A549 (cell line): ENCODE measurements at places on chromosomes 7 and 10.
A peak's percentile ranks its signal among the peaks of the same experiment; 100 is the strongest.

GRCh38 chr10:3783682-3784432 lies 1.2 kb downstream of the KLF6 start:
- DNase-seq = peak; percentile 84

DNA sequence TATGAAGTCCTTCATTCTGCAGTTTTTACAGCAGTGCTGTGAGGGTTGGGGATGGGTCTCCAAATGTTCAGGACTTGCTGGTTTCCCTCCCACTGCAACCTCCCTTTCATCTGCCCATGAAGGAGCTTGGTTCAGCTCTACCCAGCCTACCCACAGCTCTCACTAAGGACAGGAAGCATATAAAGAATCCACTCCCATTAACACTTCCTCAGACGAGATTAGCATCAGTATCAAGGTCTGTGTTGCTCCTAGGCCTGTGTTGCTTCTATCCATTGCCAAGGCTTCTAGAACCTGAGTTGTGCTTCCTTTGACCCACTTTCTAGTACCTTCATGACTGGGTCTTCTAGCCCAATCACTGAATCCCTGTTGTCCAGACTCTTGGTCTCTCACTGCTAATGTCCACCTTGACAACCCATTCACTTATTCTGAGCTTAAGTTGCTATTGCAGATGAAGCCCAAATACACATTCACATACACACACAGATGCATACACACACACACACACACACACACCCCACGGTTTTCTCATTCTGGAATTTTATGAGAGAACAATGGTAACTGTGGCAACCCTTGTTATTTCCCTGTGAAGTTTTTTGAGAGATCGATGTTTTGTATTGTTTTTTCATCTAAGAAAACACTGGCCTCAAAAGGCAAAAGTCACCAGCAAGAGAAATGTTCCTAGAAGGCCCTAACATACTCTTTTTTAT lies 248.1 kb downstream of the MTERF1 start:
- DNase-seq = no peak

DNA sequence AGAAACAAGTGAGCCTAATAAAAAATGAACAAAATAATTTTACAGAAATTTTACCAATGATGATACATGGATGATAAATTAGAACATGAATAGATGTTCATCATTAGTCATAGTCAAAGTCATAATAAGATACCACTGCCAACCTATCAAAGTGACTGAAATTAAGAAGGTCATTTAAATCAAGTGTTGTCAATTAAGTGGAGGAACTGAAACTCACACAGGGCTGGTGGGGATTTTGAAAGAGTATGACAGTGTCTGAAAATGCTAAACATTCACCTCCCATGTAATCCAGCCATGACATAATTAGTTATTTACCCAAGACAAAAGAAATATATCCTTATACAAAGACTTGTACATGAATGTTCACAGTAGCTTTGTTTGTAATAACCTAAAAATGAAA lies 57.1 kb upstream of the DYNC1I1 start:
- DNase-seq = no peak

GRCh38 chr10:5775685-5776084 lies 37.5 kb downstream of the GDI2 start:
- no peak for DNase-seq

- no peak for DNase-seq
These were observed 51.5 kb downstream of the WDR37 start for GRCh38 chr10:1107679-1108078.
